ENCODE measurements at places on chromosomes 1 and 21. TPM values are rescaled to one million over a fixed set of nuclear protein-coding genes. Genes with fewer than 3 reads are reported as not detected.

Gene GSTM2
- total RNA-seq, result 14.8 TPM

Gene UTS2
- total RNA-seq, result 0.29 TPM

Gene NR1I3
- total RNA-seq, result not detected

Gene DCST2
- not detected for total RNA-seq

Gene MEGF6
- total RNA-seq, result 61.9 TPM

Gene SLC1A7
- total RNA-seq, result under 0.01 TPM

Gene KCNE2
- not detected for total RNA-seq

Gene FAM177B
- total RNA-seq, result not detected
